ENCODE measurements at places on chromosomes 4 and X.

DNA sequence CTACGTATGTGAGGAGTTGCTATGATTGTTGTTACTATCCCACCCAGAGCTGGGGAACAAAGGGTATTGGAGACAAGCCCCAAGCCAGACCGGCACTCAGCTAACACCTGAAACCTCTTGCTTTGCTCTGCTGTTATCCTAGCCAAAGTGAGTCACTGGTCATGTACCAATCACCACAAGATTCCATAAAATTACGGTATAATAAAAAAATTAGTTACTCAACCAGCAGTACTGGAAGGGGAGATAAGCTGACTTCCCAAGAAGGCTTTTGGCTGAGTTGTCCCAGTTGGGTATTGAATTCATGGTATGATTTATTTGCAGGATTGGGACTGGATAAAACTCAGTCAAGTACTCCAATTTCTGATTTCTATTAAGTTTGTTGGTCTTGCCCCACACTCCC, 5.3 kb downstream of the EDA2R start:
- DNase-seq: no peak

- no peak for DNase-seq
These were observed 20.4 kb upstream of the PDK3 start for GRCh38 chrX:24444645-24445044.

- no peak for DNase-seq
These were observed 16.0 kb downstream of the GSPT2 start for GRCh38 chrX:51759055-51759839.

- no peak for DNase-seq
These were observed 1.2 kb downstream of the MSMO1 start for GRCh38 chr4:165328708-165329107.

- no peak for DNase-seq
These were observed 30.1 kb upstream of the PRDX4 start for GRCh38 chrX:23637187-23637586.

DNA sequence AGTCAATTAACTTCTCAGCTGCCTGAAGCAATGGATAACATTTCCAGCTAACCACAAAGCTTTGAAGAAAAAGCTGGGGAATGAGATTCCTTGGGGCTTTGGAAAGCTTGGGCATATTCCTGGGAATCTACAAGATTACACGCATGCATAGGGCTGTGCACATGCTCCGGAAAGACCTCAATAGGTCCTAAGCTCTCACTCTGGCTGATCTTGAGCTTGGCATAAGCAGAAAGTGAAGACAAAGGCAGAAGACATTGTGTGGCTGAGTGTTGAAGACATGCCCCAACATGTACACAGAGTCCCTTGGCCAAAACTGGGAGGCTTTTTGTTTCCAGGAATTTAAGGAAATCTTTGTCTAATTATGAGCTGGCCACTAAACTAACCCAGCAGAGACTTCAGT, 31.2 kb downstream of the ATG4A start:
- DNase-seq: no peak

DNA sequence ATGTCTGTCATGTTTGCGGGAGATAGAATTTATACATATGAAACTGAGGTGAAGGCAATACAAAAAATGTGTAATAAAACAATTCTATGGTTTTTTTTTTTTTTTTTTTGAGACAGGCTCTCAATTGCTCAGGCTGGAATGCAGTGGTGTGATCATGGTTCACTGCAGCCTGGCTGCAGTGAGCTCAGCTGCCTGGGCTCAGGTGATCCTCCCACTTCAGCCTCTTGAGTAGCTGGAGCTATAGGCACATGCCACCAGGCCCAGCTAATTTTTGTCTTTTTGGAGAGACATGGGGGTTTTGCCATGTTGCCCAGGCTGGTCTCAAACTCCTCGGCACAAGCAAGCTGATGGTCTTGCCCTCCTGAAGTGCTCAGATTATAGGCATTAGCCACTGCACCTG, 10.1 kb downstream of the RADX start:
- DNase-seq: no peak

GRCh38 chr4:2799224-2799911, 6.5 kb downstream of the SH3BP2 start:
- DNase-seq: no peak

All from dorsolateral prefrontal cortex (tissue), 122 donors.